ENCODE measurements at places on chromosomes 4 and X.

DNA sequence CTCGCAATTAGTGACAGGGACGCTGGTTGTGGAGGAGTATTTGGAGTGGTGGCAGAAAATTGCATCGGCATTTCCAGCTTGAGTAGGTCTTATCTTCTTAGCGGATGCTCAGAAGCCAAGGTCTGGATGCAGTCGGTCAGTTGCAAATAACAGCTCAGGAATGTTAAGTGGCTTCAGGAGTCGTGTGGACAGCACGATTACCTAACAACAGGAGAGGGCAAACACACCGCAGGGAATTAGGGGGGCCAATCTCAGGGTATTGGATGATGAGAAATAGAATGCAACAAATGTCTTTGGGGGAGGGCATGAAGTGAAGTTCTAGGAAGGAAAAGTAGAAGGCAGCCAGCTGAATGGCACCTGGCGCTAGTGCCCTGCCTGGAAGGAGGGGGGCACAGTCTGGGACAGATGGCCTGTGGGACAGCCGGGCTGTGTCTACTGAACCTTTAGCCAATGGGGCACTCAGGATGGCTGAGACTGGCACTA, 11.8 kb downstream of the RASL11B start:
- peak; percentile 92 for DNase-seq

GRCh38 chrX:134139090-134139489, 97.9 kb upstream of the CCDC160 start:
- DNase-seq = no peak

DNA sequence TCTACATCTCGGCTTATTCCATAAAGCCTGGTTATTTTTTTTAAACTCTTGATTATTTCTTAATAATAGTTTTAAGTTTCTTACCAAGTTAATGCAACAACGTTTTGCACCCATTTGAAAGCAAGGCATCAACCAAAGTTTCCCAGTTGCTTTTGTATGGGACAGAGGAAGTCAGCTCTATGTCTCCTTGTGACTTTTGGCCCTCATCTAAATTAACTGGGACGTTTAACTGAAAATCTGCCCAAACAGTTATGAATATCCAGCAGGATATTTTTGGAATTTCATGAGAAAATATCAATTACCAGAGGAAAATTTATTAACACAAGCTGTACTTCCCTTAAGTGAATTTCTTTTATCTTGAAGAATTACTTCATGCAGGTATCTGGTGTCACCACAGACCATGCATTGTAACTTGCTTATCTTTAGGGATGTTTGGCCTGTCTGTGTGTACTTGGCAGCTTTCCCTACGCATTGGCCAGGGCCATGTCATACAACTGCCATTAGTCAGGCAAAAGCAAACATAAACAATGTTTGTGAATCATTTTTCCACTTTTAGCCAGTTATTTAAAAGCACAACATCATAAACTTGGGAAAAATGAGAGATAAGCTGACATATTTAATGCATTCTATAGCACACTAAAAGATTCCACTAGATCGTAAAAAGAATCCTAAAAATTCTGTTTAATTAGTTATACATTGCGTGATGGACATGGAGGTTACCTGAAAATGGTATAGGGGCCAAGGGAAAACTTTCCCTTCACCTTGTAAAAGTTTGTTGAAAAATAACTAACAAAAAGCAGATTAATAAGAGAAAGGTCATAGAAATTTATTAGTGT, 101.4 kb upstream of the PDE5A start:
- no peak for DNase-seq

DNA sequence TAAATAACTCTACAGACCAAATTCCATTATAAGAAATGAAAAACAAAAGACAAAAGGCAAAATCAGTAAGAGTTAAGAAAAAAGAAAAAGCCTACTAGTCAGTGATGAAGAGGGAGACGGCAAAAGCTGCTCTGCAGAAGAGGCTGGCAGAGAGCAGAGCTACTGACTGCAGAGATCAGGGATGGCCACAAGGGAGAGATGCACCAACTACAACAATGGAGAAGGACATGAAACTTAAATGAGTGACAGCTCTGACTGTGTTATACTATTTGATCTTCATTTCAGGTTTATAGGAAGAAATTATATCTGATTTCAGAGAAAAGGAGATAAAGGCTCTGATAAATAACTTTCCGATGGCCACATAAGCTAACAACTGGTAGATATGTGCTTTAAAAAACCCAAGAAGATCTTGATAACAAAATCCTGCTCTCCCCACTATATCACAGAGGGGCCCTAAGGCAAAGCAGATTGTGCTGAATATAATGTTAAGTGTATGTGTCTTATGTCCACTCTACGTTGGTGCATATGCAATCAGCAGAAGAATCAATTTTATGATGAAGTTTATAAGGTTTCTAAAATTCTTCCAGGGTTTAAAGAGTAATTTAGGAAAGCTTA, 58.4 kb upstream of the COX18 start:
- DNase-seq = peak; percentile 58

DNA sequence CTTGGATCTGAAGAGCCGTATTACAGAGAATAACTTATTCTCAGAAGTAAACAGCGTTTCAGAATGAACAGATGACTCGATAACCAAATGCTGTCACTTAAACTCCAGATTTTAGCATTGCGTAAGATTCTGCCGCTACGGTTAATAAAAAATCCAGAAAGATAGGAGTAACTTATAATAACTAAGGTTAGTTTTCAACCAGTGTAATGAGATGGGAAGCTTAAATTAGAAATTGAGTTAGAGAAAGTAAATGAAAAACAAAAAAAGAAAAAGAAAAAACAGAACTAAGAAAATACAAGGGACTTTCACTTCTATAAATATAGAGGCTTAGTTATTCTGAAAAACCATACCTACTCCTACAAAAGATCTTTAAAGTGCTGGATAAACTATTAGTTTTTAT, 13.1 kb upstream of the PARM1 start:
- DNase-seq = no peak

DNA sequence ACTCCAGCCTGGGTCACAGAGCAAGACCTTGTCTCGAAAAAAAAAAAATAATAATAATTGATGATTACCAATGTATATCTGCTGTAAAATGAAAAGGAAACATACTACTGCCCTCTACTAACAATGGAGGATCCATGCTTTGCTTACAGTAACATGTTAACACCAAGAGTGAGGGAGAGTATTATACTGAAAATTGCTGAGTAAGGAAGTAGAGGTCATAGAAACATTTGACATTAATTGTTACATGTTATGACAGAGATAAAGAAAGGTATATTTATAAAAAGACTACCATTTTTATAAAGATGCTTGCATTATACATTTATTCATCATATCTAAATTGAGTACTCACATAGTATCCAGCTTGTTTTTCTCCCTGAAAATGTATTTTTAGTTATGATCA, 1989.8 kb upstream of the TENM3 start:
- DNase-seq = no peak

DNA sequence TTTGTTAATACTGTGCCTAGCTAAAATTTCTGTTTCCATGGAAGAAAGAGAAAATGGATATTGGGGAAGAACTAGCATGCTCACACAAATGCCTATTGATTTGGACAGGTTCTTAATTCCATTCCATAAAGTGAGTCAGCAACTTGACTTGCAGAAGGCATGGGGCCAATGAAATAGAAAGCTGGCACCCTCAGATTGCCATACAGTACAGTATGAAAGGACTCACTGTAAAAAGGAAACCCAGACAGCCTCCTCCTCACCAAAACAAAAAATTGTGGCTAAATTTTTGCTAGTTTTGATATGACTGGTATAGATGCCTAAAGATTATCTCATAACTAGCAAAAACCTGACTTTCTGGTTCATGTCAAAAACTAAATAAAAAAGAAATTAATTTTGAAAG, 11.2 kb upstream of the TAB3 start:
- DNase-seq = no peak

- DNase-seq = no peak
Measured at GRCh38 chr4:173698557-173699262, 168.7 kb upstream of the HAND2 start.

DNA sequence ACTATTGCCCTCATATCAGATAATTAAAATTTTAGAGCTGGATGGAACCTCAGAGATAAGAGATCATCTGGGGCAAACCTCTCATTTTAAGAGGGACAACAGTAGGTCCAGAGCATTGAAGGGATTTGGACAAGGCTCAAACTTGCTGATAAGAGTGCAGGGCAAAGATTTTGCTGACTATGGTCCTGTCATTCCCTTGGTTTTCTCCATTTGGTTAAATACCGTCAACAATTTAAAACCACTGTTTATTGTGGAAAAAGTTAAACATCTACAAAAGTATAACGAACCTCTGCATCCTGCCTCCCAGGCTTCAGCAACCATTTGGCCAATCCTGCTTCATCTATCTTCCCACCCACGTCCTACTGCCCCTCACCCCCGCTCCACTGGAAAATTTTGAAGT, 10.7 kb upstream of the KIT start:
- no peak for DNase-seq

DNA sequence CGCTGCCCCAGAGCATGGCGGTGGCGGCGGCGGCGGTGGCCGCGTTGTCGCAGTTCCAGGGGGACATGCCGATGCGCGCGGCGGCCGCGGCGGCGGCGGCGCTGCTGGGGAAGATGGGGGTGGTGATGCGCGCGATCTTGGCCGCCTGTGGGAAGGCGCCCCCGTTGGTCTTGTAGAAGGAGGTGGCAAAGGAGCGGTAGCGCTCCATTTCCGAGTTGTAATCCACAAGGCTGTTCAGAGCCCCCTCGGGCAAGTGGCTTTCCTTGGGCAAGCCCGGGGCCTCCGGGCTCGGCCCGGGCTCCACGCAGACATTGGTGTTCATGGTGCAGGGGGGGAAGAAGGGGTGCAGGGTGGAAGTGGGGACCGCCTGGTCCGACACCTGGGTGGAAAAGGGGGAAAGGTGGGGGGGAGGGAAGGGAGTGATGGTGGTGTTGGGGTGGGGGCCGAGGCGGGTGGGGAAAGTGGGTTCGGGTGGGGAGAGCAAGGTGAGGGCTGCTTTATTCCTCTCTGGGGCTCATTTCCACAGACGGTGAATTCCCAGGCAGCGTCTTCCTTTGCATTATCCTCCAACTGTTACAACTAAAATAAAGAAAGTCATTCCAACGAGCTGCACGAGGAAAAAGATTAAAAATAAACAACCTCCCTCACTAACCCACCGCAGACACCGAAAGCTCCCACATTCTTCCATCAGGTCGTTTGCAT, 3.1 kb downstream of the CXXC4 start:
- peak; percentile 86 for DNase-seq

DNA sequence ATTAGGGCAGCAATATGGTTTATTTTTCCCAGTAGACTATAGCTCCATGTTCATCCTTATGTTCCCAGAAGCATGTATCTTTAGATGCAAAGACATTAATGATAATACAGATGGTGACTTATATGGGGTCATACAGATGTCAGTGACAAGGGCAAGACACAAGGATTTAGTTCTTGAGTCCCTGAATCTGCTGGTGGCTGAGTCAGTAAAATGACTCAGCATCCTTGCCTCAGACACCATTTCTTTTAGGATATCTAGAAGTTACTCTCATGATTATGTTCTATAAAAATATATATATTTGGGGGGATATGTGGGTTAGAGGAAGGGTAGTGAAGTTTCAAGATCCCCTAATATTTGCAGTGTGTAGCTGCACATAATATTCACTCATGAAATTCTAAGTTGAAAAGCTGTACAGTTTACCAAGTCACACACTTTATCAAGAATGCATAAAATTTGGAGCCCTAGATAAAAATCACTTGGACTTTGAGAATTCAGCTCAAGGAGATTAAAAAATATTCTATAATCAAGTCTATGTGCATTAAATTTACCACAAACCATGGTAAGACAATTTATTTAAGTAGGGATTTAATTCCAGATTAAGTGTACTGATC, 101.9 kb downstream of the LNX1 start:
- DNase-seq = no peak

DNA sequence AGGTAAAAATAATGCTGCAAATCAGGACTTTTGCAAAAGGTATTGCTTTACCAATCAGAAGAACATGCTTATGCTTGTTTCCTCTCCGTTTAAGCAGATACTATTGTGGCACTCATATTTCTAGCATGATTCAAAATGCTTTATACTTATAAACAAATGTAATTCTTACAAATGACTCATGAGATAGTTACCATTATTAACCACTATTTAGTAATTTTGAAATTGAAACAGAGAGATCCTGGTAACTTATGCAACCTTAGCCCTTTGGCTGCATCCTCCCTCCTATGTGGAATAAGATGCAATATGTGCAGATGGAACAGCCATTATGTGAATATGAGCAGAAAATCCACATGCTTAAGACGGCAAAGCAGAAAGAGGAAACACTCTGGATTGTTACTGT, 164.7 kb downstream of the PCDH18 start:
- no peak for DNase-seq
